Muscle of arm (tissue), 14 donors: ENCODE measurements at places on chromosomes 2 and 18.

- DNase-seq: no peak
These were observed 187.3 kb upstream of the CTAGE1 start for GRCh38 chr18:22604986-22605421.

DNA sequence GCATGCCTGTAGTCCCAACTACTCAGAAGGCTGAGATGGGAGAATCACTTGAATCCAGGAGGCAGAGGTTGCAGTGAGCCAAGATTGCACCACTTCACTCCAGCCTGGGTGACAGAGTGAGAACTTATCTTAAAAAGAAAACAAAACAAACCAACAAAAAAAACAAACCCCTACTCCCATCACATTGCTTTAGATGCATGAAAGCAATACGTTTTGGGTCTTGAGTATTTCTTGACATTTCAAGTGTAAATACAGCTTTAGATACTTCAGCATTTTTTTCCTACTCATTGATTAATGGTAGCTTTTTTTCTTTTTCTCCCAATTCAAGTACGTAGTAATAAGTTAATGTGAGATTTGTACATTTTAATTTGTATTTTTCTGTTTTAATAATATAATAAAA is 20.3 kb downstream of the RASGRP3 start:
- no peak for DNase-seq

- DNase-seq: no peak
These were observed 28.2 kb downstream of the SP9 start for GRCh38 chr2:174362949-174363348.

DNA sequence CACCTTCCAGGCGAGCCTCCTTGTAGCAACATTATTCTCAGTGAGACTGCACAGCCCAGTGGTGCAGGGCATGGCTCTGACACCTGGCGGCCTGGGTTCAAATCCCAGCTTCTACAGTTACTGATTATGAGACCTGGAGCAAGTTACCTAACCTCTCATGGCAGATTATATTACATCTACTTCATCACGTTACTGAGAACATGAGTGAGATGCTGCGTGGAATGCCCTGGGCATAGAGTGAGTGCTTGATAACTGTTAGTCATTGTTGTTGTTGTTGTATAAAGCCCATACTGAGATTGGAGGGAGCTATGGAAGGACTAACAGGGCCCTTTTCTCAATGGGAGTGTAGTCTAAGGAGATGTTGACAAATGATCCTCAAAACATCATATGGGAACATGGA is 18.7 kb downstream of the PLCD4 start:
- DNase-seq: no peak

DNA sequence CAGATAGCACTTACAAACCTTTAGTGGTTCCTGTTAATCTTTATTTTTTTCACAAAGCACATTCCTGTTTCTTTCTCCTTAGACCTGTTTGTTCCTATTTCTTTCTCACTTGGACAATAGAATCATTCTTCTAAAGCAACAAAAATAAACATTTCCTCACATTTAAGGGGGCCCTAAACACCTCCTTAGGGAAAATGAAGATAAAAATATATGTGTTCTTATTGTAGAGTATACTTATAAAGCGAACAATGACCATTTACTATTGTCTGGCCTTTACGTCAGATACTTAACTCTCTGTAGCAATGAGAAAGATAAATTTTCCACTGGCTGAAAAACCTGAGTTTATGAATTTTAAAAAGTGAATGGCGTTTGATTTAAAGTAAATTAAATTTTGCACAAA is 234.6 kb downstream of the TCF4 start:
- no peak for DNase-seq

- DNase-seq: no peak
These were observed 165.4 kb downstream of the CAPN13 start for GRCh38 chr2:30641765-30642345.
